ENCODE measurements at places on chromosomes 2 and 18.

DNA sequence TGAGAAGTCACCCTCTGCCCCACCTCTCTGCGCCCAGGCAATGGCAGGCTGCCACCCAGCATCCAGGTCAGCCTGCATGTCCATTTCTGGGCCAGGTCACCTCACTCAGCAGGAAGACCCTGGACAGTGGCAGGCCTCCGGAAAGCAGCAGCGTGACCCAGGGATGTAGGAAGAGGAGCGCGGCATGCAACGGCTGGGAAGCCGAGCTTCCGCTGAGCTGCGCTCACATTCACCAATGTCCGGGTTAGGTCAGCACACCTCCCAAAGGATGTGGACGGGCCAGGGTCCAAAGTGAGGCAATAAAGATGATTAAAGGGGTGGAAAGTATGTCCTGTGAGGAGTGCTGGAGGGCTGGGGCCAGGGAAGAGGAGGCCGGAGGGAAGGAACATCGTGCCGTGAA lies 174.5 kb downstream of the CTIF start:
- no peak for DNase-seq

DNA sequence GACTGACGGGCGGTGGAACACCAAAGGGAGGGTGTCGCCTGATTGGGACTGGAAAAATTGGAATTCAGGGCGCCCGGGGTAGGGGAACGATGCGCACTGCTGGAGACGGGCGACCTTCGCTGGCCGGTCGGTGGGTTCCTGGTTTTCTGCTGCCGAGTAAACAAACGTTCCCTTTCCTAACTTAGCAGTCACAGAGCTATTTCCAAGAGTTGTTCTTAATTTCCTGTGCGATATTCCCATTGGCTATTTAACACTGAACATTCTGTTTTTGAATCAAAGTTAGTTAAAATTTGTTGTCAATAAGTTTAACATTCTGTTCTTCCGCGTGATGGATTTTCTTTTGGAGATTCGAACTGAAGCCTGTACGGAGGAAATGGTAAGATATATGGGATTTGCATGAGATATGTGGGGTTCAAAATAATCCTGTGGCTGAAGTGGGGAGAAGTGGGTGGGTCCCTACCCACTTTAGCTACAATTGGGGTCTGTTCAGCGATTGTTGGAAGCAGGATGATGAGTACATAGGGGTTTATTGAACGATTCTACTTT lies 862 bp downstream of the C18orf54 start:
- no peak for DNase-seq

DNA sequence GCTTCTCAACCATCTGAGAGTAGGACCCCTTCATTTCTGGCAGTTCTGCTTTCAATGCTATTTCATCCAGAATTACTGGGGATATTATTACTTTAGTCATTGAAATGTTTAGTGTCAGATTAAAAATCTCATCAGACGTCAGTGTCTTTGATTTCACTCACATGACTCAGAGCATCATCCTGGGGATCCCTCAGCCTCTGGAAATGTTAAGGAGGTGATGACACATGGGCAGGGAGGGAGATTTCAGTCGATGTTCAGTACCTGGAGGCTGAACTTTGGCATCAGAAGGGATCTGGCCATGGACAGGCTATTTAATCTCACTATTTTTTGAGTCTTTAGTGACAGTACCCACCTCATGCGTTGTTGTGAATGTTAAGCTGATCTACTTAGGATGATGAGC lies 39.1 kb downstream of the OSBPL6 start:
- no peak for DNase-seq

- no peak for DNase-seq
Observed at GRCh38 chr18:45399643-45400042, 215.6 kb upstream of the SLC14A2 start.

DNA sequence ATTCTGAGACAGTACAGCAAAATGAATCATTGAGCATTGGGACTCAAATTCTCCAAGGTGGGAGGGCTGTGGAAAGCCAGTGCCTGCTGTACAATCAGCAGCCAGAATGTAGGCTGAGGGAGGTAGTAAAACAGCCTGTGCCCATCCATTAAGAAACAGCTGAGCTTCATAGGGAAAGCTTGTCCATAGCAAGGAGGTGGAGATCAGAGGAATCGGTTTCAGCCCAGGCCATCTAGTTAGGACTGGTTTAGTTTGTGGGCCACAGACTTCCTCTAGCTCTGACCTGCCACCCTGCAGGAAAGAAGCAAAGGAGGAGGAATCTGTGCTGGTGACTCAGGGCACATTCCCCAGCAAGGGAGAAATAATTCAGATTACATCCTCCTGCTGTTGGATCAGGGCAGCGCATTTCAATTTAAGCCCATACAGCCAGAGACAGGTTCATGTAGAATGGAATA lies 333.4 kb downstream of the SETBP1 start:
- no peak for DNase-seq

DNA sequence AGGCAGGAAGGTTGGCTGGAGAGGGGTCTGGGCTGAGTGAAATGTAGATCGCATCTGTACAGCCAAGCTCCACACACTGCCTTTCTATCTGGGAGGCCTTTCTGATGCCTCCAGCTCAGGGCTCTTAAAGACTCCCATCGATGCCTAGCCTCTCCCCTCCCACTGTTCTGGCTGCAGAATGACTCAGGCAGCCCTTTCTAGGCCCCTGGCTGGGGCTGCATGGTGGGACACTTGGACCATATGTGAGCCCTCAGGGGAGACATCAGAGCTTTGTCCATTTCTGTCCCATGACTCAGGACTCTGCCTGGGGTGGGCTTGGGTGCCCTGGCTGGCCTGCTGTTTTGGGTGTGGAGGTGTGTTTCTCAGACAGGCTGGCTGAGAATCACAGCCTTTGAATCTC lies 101.3 kb downstream of the CELF4 start:
- DNase-seq: no peak

GRCh38 chr18:10023853-10024570 lies 110.2 kb downstream of the VAPA start:
- no peak for DNase-seq
